ENCODE measurements at places on chromosomes 4 and X. TPM values are rescaled to one million over a fixed set of nuclear protein-coding genes. Genes with fewer than 3 reads are reported as not detected.

IL13RA1 gene
- total RNA-seq, result 0.57 TPM

SASH3 gene
- 129 TPM for total RNA-seq

MCUB gene
- total RNA-seq, result 46.0 TPM

GSX2 gene
- not detected for total RNA-seq

FIP1L1 gene
- total RNA-seq, result 123 TPM

ZMAT1 gene
- 0.62 TPM for total RNA-seq

FAM114A1 gene
- total RNA-seq, result 0.22 TPM

TLR2 gene
- total RNA-seq, result 1.0 TPM
